ENCODE measurements at places on chromosomes 1 and 21.

DNA sequence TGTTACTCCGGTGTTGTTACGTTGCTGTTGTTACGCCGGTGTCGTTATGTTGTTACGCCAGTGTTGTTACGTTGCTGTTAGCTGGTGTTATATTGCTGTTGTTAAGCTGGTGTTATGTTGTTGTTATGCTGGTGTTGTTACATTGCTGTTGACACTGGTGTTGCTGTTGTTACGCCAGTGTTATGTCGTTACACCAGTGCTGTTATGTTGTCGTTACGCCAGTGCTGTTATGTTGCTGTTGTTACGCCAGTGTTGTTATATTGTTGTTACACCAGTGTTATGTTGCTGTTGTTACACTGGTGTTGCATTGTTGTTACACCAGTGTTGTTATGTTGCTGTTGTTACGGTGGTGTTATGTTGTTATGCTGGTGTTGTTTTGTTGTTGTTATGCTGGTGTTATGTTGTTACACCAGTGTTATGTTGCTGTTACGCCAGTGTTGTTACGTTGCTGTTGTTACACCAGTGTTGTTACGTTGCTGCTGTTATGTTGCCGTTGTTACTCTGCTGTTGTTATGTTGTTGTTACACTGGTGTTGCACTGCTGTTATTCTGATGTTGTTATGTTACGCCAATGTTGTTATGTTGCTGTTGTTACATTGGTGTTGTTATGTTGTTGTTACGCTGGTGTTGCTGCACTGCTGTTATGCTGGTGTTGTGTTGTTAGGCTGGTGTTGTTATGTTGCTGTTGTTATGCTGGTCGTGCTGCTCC lies 25.6 kb downstream of the H6PD start:
- DNase-seq, result no peak

DNA sequence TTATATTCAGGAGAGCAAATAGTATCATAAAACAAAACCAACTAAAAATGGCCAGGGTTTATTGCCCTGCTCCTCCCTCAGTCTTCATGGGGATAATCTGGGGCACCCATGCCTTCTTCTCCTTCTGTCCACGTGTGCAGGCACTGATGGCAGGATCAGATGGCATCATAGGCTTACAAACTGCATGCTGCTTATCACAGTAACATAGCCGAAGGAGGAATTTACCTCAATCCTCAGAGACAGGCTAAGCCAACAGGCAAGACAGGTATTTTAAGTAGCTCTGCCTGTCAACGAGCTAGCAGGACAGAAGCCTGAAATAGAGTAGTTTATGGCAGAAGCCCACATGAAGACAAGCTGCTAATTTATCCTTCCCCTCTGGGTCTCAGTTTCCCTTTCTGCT lies 9.4 kb downstream of the LAMB3 start:
- no peak for DNase-seq

DNA sequence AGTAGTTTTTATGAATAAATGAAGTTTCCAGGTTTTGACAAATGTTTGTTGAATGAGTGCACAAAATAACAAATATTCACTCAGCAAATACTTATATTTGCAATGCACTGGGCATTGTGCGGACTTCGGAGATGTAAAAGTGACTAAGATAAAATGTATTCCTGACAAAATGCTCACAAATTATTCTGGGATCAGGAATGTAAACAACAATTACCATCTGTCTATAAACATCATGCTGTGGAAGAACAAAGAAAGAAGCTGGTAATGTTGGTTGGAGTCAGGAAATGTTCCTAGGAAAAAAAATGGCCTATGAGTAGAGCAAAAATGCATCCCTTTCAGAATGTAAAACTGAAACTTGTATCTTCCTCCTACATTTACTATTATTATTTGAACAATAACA lies 68.5 kb downstream of the CRB1 start:
- no peak for DNase-seq

DNA sequence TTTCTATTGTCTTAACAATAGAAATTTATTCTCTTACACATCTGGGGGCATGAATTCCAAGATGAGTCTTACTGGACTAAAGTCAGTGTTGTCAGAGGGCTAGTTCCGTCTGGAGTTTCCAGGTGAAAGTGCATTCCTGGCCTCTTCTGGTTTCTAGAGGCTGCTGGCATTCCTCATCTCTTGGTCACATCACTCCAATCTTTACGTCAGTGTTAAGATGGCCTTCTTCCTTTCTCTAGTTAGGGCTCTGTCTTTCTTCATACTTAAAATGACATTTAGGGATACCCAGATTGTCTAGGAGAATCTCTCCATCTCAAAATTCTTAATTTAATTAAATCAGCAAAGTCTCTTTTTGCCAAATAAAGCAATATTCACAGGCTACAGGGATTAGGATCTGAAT lies 13.3 kb upstream of the PDC start:
- no peak for DNase-seq

DNA sequence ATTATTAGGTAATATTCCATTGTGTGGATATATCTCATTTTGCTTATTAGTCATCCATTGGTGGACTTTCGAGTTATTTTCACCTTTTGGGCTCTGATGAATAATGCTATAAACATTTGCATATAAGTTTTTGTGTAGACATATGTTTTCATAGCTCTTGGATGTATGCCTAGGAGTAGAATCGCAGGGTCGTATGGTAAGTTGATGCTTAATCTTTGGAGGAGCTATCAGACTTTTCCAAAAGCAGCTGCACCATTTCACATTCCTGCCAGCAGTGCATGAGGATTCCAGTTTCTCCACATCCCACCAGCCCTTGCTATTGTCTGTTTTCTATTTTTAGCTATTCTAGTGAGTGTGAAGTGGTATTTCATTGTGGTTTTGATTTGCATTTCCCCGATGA lies 120.3 kb upstream of the TMEM51 start:
- DNase-seq, result no peak
